CD4-positive, alpha-beta T cell treated with Interleukin-4 for 1 hour (primary cell): ENCODE measurements at places on chromosomes 16 and 17.

- DNase-seq: no peak
Measured at GRCh38 chr17:78826421-78826820, 14.2 kb downstream of the USP36 start.

DNA sequence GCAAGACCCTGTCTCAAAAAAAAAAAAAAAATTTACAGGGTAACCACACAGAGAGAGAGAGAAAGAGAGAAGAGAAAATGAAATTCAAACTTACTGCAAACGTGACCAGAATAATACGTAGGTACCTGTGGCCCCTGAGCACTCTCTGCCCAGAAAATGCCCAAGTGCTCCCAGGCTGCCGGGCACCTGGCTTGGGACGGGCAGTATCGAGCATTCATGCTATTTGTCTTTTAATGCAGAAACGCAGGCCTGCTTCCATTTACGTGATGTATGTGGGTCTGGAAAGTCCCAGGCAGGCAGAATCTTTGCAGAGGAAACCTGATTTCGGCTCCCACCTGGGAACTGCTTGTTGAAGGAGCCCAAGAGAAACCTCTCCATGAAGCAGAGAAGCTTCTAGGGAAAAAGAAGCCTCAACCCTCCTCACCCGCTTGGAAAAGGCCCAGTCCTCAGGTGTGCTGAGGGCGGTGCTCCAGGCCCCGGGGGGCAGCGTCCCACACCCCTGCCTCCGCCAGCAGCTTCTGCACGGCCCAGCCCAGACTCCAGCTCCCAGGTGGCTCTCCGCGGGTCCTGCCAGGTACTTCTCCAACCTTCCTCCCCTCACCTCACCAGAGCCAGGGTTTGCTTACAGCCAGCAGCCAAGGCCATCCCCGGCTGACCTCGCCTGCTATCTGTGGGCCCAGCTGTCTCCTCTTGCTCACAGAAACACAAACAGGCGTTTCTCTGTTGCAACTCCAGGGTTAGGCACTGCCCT is 14.0 kb downstream of the RPH3AL start:
- no peak for DNase-seq

DNA sequence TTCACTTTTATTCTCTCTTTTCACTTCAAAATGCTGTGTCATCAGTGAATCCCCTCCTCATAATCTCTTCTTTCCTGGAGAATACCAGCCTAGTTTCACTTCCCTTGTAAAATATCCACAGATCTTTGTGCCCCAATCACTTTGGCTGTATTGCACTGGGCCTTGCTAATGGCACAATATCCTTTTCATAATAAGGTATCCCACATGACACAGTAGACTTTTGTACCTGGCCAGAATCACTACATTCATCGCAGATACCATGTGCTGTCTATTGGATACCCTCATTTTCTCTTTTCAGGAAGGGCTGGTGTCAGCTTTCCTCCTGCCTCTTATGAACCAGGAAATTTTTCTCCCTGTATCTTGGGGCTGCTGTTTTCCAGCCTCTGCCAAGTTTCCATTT is 25.7 kb upstream of the TOX3 start:
- DNase-seq: no peak

GRCh38 chr16:72621651-72622050 is 426.3 kb downstream of the ZFHX3 start:
- no peak for DNase-seq

DNA sequence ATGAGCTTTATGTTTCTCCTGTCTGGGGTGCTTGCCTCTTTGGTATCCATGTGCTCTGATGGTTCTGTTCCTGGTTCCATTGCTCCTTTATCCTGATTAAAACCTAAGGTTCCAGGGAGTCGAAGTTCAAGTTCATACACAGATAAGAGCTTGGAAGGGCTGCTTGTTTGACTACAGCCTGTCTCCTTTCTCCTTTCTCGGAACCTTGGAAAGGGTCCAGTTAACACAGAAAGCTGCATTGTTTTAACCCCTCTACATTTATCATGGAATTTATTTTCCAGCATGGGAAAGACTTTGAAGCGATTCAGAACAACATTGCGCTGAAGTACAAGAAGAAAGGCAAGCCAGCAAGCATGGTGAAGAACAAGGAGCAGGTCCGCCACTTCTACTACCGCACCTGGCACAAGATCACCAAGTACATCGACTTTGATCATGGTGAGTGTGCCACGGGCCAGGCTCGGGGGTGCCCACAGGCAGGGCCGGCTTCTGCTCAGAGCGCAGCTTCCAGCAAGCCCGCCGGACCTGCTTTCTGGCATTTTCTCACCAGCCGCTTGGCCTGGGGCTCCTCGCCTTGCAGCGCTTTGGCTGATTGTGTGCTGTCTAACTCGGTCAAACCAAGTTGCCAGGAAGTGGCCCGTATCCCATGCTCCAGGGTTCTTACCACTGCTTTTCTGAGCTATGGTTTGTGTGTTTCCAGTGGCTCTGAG is 19.9 kb downstream of the CRAMP1 start:
- no peak for DNase-seq
